ENCODE measurements at places on chromosomes 2 and 18.
A peak's percentile ranks its signal among the peaks of the same experiment; 100 is the strongest.

GRCh38 chr18:55430026-55430425, 158.0 kb downstream of the TCF4 start:
- DNase-seq, result no peak

GRCh38 chr2:180675170-180675569, 305.2 kb upstream of the UBE2E3 start:
- DNase-seq, result no peak

- DNase-seq, result no peak
Measured at GRCh38 chr2:80078290-80079036, 226.1 kb downstream of the LRRTM1 start.

- no peak for DNase-seq
Measured at GRCh38 chr2:177352441-177353186, 40.0 kb upstream of the AGPS start.

- DNase-seq, result no peak
Measured at GRCh38 chr2:220437938-220438337, 810.5 kb downstream of the SLC4A3 start.

DNA sequence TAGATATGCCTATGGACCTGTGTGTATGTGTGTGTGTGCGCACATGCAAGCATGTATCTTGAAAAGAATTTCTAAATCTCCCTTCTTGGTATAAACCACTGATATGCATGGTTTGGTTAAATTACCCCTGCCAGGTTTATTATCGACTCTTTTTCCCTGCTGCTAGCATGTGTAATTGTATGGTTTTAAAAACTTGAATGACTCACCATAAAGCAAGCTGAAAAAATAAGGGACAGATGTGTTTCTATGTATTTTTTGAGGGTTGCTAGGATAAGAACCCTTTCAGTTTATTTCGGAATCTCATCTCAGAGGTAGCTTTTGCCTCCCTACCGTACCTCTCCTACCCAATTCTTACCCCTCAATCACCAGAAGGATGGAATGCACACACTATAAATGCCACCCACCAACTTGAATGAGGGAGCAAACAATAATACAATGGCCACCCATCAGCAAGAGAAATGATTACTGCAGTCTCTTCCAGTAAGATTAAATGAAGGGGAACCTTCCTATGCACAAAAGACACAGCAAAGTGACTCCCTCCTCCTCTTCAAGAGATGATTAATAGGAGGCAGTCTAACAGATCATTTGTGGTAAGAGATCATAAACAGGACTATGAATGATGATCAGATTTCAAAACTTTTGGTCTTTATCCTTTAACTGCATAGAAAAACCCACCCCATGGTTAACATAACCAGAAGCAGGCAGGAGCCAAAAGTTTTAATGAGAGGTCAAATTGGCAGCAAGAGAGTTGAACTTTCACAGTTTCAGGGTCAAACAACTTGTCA, 357.2 kb downstream of the SATB2 start:
- DNase-seq, result peak; percentile 40

DNA sequence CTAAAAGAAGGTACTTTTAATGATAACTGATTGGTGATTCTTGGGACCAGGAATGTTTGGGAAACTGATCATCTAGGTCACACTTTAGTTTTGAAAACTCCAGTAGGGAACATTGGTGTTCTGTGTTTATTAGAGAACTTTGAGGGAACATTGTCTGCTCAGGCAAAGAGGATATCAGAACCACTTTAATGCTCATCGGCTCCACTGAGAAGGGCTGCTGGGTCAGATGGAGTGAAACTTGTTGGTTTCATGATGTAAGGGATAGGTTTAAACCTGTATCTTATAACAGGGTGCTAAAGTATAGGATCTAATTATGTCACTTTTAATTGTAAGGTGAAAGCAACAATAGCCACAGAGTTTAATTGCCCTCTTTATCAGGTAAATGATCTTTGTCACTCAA, 14.2 kb upstream of the POLI start:
- DNase-seq, result no peak

- no peak for DNase-seq
Measured at GRCh38 chr2:12044857-12045256, 298.4 kb downstream of the LPIN1 start.

DNA sequence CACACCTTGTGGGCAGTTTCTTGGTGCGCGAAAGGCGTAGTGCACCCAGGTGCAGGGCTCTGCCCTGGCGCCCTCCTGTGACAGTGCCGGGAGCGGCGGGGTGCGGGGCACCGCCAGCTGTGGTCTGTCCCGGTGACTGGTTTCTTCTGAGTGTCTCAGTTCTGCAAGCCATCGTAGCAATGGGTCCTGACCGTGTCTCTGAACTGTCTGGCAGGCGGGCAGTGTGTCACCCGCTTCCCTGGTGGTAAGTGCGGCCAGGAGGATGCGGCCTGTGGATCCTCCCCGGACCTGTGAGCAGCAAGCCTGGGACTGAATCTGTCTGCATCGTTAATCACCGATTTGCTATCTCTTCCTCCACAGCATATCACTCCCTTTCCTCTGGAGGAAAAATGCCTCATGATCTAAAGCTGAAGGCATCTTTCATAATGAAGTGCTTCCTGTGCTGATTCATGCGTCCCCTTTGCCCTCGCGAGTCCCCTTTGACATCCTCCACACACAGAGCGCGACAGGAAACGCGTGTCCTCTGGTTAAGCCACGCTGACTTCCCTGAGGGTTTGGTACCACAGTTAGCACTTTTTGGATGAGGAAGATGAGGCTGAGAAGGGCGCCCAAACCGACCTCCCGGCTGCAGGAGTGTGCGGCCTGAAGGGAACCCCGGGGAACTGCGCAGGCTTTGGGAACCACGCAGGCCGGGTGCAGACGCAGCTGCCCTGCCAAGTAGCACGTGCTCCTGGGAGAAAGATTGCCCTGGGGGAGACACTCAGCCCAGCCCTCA, 416.0 kb upstream of the HS6ST1 start:
- no peak for DNase-seq

DNA sequence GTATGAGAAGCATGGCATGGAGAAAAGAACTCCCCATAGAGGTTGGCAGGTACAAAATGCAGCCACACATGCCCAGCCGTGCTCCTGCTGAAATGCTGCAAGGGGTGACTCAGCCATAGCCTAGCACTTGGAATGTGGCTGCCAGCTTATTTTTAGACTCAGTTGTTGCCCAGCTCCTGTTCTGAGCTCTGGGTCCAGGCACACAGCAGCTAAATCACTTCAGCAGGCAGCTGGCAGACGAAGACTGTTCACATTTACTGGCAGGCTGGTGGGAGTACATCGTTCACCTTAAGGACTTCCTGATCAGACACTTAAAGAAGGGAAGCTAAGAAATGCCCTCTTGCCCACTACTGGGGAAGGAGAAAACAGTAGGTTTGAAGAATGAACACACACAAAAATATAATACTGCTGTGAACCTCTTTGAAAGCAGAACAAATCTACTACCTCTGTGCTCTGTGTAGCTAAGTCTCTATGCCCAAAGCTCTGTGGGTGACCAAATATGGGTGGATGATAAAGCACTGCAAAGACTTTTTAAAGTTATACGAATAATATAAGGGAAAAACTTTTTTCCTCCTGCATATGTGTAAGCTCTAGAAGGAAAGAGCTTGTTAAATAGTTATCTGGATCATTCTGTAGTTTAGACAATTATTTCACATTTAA, 146.1 kb downstream of the LNPK start:
- DNase-seq, result peak; percentile 77

- DNase-seq, result no peak
Measured at GRCh38 chr2:202120828-202121227, 47.8 kb downstream of the KIAA2012 start.

DNA sequence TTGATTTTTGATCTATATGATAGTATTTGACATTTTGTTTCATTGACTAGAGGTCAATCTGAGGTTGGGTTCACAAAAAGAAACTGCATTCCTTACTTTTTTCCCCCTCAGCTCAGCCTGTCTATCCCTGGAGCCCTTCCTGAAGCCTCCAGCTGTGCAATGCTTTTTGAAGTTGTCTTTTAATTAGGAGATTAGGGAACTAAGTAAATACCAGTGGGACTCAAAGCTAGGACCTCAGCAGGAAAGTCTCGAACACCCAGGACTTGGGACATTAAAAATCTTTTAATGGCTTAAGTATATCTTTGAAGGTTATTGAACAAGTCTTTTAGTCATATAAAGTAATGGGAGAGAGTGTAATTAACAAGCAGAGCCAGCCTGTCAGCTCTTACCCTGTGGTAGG, 220.2 kb downstream of the PDE11A start:
- DNase-seq, result no peak

- DNase-seq, result no peak
Measured at GRCh38 chr2:116810071-116810470, 1004.4 kb upstream of the DDX18 start.

DNA sequence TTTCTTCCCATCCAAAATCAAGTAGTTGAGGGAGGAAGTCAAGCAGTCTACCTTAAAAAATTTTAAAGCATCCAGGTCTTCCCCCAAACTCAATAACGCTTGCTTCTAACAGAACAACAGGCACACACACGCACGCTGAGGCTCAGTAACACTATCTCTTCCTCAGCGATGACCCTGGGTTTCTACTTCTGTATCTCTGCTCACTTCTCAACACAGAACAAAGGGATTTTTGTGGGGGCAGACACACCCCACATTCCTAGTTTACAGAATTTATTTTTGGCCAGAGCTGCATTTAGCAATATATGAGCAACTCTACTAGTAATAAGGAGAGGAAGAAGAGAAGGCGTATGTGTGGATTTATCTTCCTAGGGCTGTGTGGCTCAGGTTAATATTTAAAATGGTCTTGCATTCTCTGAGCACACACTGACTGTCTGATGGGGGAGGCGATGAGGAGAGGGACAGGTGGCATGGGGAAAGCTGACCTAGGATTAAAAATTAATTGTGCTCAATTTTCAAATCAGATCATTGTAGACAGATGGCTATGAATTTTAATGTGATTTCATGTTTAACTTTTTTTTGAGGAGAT, 71.3 kb upstream of the PPM1B start:
- no peak for DNase-seq

DNA sequence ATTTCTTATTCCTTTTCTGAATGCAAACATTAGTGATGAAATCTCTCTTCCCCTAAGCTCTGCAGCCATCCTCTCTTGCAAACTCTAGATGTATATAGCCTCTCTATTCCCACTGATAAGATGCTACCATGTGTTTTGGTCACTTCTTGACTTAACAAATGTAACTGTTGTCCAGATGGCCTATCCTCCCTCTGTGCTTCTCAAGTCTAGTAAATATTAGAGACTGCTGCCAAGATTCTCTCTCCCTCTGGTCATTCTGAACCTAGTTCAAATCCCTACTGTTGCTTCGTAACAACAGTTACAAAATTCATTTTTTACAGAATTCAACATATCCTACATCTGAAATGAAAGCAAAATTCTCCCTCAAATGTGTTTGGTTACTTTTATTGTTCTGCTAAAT, 156.6 kb downstream of the TXNL1 start:
- DNase-seq, result no peak

- DNase-seq, result peak; percentile 75
Measured at GRCh38 chr2:72367530-72368225, 220.0 kb upstream of the CYP26B1 start.

DNA sequence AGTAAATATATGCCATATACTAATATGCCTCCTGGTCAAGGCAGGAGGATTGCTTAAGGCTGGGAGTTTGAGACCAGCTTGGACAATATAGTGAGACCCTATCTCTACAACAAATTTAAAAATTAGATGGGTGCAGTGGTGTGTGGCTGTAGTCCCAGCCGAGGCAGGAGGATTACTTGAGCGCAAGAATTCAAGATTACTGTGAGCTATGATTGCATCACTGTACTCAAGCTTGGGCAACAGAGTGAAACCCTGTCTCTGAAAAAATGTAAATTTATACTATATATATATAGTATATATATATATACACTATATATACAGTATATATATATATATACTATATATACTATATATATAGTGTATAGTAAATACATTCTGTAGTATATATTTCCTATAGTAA, 30.0 kb upstream of the NPC1 start:
- no peak for DNase-seq

GRCh38 chr2:13696601-13697000, 935.9 kb upstream of the LRATD1 start:
- no peak for DNase-seq

- DNase-seq, result no peak
Measured at GRCh38 chr2:113175042-113175628, 1.4 kb downstream of the PSD4 start.

DNA sequence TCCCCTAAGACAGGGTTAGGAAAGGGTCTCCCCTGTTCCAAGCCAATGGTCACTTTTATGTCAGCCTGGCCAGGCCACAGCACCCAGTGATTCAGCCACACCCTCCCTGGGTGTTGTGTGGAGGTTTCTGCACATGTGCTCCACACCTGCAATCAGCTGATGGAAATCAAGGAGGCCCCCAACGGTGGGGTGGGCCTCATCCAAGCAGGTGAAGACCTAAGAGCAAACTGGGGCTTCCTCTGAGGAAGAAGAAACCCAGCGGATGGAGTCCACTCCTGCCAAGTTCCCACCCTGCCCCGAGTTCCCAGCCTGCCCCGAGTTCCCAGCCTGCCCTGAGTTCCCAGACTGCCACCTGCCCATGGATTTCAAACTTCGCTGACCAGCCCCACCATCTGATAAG, 55.4 kb downstream of the KIF1A start:
- DNase-seq, result no peak

GRCh38 chr2:55144922-55145820, 86.9 kb downstream of the CLHC1 start:
- no peak for DNase-seq

DNA sequence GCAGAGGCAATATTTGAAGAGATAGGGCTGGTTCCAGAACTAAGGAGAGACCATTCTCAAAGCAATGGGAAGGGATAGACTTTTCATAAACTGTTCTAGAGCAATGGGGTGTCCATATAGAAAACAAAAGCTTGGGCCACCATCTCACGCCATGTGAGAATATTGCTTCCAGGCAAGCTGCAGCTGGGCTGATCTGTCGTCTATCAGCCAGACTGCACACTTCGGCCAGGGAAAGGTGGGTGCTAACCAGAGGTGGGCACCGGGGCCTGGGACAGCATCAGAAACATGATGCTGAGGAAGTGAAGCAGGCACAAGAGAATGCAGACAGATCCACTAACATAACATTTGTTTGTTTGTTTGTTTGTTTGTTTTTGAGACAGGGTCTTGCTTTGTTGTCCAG, 43.7 kb downstream of the MYO7B start:
- no peak for DNase-seq

DNA sequence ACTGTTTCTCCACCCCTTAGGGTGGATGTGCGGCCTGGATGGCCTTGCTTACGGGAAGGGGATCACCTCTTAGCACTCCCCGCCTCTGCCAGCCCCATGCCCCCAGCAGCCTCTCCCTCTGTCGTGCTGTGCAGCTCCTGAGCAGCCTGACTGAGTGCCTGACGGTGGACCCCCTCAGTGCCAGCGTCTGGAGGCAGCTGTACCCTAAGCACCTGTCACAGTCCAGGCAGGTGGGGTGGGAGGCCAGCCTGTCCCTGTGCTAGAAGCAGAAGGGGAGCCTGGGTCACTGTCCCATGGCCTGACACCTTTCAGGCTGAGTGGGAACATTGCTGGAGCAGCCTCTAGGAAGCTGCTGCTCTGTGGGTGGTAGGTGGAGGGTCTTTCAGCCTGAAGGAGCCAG, 5.2 kb downstream of the TMEM214 start:
- no peak for DNase-seq

DNA sequence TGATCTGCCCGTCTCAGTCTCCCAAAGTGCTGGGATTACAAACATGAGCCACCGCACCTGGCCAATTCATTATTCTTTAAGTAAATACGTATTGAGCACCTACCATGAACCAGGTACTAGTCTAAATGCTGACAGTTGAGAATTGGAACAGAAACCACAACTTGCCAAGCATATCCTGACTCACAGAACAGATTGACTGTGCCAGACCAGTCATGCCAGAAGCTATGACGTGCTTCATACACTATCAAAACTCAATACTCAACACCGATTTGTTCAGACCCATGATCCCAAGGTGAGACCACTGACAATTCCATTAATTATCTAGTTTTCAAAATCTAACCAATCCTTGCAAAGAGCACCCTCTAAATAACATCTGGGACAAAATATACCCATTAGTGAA, 148.6 kb downstream of the B3GNT2 start:
- no peak for DNase-seq

Data from AG20443 (cell line).